ENCODE measurements at places on chromosomes 2 and 18. TPM values are rescaled to one million over a fixed set of nuclear protein-coding genes. Genes with fewer than 3 reads are reported as not detected.

Gene SPC25
- total RNA-seq: 22.8 TPM

Gene GPD2
- 19.7 TPM for total RNA-seq

GRCh38 chr2:130252880-130253645 lies 54.8 kb upstream of the TUBA3E start:
- DNase-seq: no peak

Gene FTCDNL1
- 2.1 TPM for total RNA-seq

- DNase-seq: no peak
Observed at GRCh38 chr18:36643061-36643460, 185.7 kb downstream of the TPGS2 start.

GRCh38 chr2:86807468-86808275 lies 17.0 kb upstream of the CD8A start:
- peak; percentile 78 for DNase-seq

Gene TIGD1
- total RNA-seq: 8.5 TPM

GRCh38 chr2:102619414-102620319 lies at the start of gene SLC9A2:
Gene SLC9A2 (plus strand): TSS chr2:102619553. CDS start chr2:102619849, 296 bp downstream.
- DNase-seq: peak; percentile 59

Gene CRYGD
- total RNA-seq: not detected

DNA sequence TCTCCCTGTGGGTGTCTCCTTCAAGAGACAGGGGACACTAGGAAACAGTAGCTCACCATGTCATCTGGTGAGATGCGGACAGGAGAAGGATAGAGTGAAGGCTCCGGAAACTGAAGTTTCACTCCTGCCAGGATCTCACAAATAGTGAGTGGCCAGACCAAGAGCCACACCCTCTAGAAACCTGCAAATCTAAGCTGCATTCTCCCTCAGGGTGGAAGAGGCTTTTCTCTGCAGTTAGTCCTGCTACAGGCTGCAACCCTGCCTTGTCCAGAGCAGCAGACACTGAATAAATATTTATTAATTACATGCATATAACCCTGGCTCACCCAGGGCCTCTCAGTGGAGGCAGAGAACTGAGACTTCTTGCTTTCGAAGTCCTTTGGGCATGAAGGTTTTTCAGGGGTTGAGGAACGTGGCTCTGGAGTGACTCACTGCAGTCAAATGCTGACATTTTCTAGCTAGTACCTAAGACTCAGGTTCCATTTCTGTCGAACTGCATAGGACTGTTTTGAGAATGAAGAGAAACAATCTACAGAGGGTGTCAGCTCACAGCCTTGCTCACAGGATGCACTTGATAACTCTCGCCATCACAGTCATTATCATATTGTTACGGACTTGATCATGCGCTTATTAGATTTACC lies 87.3 kb downstream of the ACTR2 start:
- DNase-seq: no peak

DNA sequence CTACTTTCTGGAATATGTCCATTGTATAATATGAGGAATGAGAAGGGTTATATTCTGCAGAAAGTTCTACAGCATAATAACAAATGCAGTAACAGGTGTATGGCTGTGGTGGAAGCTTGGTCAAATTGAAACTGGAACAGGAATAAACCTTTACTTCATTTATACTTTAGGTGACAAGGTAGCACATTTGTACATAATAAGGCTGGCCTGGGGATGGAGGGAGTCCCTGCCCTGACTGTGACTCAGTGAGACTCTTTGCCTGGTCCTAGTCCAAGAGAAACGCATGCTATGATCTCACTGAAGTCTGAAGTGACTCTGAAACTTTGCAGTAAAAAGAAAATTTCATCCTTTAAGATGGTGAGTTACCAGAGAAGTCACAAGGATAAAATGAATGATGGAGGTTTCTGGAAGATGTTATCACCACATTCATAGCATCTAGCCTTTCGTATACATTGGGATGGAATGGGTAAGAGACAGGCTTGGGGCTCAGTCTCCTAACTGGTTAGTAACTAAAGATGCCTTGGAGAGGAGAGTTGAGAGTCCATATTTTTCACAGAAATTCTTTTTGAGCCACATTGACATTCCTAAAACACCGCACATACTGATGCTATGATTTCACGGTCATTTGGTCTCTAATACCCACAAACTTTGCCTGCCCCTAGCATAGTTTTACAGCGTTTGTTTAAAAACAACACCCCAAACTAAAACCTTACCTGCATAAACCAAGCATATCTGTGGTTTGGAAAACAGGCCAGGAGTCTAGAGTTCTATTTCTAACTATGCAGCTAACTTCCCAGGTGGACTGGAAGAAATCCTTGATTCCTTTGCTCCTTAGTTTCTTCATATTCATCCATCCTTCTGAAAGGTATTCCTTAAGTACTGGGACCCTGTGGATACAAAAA lies 42.4 kb upstream of the NABP1 start:
- peak; percentile 74 for DNase-seq

- no peak for DNase-seq
Observed at GRCh38 chr18:23155537-23155936, 20.3 kb downstream of the CABLES1 start.

DNA sequence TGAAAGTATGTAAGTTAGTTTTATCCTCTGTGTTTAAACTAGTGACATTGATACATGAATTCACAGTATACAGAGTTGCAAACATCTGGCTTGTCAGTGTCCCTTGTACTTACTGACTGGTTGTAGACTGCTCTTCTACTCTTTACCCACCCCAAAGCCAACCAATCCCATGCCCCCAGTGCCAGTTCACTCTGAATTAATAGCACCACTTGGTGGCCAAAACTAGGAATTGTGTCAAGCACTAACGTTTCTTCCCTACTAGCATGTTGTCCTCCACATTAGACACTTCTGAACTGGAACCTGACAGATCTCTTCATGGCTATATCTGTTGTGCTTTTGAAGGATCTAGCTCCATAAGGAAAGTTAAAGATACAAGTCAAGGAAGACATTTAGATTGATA lies 27.2 kb upstream of the OTX1 start:
- DNase-seq: no peak

DNA sequence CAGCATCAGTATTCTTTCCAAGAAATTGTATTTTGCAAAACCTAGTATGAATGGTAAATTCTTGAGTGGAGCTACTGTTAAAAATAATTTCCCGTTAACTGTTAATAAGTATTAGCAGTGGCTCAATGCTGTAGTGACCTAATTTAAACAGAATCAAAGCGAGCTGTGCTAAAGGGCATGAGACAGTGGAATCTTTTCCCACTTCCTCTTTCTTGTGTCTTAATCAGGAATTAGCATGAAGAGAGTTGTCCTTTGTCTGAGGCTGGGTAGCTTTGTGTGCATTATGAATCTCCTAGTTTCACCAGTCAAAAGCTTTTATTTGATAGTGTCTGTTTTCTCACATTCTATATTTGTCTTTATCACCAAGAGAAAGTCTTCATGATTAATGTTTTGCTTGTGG lies 298.8 kb upstream of the GCFC2 start:
- no peak for DNase-seq

DNA sequence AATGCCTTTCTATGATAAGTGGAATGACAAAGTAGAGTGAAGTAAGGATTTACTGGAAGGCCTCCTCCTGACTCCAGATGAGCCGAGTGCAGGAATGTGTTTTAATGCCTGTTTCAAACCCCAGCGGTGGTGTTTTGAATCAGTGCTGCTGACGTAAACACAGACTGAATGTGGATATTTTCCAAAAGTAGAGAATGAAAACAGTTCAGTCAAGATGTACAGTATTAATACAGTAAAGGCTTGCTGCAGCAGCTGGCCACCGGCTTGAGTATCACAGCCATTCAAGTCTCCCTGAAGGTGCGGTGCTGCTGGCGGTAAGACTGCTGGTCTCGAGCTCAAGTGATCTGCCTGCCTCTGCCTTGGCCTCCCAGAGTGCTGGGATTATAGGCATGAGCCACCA lies 46.7 kb downstream of the ARHGAP28 start:
- DNase-seq: no peak

DNA sequence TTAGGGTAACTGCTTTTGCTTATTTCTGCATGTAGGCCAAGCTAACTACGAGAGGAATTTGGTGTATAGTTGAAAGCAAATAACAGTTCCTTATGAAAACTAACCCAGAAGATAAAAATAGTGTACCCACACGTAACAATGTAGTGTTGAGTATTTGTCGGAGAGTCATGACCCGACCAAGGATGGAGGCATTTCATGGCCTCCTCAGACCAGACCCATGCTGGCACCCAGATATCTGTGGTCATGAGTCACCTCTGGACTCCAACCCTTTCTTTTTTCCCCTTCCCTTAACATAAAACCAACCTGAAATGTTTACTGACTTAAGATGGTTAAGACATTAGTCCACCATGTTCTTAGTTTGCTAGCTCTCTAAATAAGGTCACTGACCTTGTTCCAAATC lies 318.7 kb downstream of the NOL4 start:
- no peak for DNase-seq

DNA sequence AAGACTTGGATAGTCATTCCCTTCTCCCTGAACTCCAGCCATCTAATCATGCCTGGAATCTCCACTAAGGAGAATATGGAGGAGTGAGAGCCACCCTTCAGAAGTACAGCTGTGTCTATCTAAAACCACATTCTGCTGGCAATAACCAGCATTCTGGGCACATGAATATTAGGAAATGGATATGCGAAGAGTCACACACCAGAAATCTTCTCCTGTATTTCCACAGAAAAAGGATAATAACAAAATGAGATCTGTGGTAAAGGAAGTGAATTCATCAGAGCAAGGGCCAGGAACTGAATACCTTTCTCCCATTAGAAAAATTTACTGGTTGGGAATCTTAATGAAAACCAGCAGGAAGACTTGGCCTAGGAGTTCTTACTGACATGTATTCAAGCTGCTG lies 218.8 kb downstream of the SCG2 start:
- no peak for DNase-seq

- no peak for DNase-seq
Observed at GRCh38 chr2:45734336-45734735, 82.9 kb downstream of the PRKCE start.

DNA sequence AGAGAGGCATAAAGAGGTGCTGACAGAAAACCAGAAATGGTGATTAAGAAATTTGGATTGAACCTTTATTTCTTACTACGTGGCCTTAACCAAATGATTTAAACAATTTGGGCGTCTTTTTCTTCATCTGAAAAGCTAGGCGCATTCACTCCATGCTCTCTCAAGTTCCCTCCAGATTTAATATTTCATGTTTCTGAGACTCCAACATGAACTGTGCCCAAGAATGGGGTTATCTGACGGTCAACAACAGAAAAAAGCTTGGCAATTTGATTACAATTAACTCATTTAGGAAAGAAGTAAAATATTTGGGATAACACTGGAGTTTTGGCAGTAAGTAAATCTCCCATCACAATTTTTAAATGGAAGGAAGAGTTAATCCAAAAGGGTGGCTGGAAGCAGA lies 345.4 kb downstream of the ARHGAP15 start:
- no peak for DNase-seq

DNA sequence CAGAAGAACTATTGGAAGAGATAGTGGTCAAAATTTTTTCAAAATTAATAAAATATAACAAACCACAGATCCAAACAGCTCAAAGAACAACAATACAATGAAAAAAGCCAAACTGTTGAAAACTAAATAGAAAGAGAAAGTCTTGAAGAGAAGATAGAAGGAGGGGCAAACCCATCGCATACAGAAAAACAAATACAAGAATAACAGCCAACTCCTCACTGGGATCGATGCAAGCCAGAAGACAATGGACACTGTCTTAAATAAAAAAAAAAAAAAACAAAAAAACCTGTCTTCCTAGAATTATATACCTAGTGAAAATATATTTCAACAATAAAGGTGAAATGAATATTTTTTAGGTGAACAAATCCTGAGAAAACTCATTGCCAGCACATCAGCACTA lies 34.1 kb upstream of the ARHGAP25 start:
- DNase-seq: peak; percentile 40

- DNase-seq: no peak
Observed at GRCh38 chr2:140457483-140457882, 1673.3 kb downstream of the LRP1B start.

Gene SLC19A3
- not detected for total RNA-seq

Gene ACTG2
- total RNA-seq: not detected

GRCh38 chr2:127552846-127553245 lies 17.4 kb downstream of the MYO7B start:
- DNase-seq: no peak

GRCh38 chr2:80363330-80363729 lies 58.8 kb upstream of the LRRTM1 start:
- DNase-seq: no peak

DNA sequence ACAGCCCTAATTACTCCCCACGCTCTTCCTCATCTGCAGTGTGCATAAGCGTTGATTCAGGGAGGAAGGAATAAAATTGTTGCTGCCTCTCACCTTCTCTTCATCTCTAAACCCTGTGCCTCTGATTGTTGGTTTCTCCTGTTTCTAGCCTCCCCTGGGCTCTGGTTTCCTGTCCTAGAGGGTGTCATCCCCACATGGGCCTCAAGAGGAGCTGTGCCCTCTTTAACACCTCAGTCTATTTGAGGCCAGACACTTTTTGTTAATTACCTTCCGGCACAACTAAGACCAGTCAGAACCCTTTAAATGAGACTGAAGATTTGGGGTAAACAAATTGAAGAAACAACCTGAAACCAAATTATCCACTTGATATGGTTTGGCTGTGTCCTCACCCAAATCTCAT lies 9.7 kb downstream of the CTAGE1 start:
- DNase-seq: no peak

Gene CIDEA
- total RNA-seq: not detected

DNA sequence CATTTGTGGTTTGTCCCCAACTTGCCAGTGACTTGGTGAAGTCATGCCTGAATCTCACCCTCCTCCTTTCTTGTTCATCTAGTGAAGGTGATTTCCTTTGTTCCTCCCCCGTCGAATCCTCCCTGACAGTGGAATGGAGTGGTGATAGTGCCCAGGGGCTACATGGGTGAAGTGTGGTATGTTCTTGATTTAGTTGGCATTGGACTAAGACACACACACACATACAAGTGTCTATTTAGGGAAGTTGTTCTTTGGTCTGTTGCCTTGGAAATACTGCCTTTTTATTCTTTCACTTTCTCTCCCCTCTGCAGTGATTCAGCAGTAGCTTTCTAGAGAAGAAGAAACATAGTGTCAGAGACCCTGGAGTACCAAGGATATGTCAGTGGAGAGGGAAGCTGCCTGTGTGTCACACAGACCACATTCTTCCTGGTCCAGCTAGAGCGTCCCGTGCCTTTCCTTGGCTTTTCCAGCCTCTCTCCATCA lies 10.9 kb downstream of the INPP4A start:
- peak; percentile 88 for DNase-seq

DNA sequence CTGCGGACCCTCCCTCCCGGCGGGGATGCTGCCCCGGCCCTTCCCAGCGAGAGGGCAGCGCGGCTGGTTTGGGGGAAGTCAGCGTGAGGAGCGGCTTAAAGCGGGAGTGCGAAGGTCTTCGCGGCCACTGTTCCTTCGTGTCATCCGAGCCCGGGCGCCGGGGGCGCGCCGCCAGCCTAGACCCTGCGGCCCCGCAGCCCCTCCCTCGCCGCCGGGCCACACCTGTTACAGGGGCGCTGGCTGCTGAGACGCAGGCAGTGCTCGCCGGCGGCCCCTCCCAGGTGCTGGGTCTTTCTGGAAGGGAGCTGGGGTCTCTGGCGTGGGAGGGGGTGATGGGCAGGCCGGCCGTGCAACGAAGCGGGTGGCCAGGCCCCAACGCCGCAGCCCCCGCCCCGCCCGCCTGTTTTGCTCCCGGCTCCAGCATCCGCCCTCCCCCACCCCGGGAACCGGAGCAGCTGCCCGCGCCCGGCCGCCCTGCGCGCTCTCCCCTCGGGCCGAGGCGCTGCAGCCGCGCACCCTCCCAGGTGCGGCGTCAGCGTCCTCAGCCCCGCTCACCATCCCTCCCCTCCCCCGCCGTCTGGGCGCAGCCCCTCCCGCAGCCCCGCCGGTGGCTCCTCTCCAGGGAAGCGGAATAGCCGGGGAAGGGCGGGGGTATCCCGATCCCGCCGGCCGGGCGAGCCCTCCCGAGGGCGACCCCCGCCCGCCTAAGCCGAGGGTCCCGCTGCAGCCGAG lies 727 bp downstream of the KIF1A start:
- no peak for DNase-seq
